ENCODE measurements at places on chromosomes 12 and 14. TPM values are rescaled to one million over a fixed set of nuclear protein-coding genes. Genes with fewer than 3 reads are reported as not detected.

Gene HSPB8
- total RNA-seq, result not detected

GRCh38 chr12:71556875-71557274, 106.8 kb downstream of the ZFC3H1 start:
- H3K4me1 ChIP-seq, result no peaks in the 10 kb centered on the region
- no peak overlapping the region for H3K4me3 ChIP-seq
- no peak for DNase-seq
- H3K36me3 ChIP-seq, result no peaks in the 10 kb centered on the region
- H3K27me3 ChIP-seq, result no peaks in the 10 kb centered on the region

Gene MMP17
- not detected for total RNA-seq

Gene GPR84
- total RNA-seq, result 1.2 TPM

DNA sequence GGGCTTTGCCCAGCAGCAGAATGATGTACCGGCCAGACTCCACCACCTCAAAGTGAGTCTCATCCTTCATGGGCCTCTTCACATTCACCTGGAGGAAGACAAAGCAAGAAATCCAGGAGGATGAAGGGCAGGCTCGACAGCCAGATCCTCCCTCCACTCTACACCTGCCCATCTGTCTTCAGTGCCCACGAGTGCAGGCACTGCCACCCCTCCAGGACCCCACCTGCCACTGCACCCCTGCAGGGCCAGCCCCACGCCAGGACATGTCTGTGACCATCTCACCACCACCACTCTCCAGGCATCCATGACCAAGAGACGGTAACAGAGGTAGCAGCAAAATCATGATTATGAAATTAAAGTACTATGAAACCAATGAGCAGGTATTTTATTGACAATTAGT, 84.3 kb upstream of the ANO2 start:
- H3K4me1 ChIP-seq, result no peaks in the 10 kb centered on the region
- H3K36me3 ChIP-seq, result no peaks in the 10 kb centered on the region
- peaks cover 2% of the 10 kb centered on the region for H3K27me3 ChIP-seq
- no peak overlapping the region for H3K27ac ChIP-seq

DNA sequence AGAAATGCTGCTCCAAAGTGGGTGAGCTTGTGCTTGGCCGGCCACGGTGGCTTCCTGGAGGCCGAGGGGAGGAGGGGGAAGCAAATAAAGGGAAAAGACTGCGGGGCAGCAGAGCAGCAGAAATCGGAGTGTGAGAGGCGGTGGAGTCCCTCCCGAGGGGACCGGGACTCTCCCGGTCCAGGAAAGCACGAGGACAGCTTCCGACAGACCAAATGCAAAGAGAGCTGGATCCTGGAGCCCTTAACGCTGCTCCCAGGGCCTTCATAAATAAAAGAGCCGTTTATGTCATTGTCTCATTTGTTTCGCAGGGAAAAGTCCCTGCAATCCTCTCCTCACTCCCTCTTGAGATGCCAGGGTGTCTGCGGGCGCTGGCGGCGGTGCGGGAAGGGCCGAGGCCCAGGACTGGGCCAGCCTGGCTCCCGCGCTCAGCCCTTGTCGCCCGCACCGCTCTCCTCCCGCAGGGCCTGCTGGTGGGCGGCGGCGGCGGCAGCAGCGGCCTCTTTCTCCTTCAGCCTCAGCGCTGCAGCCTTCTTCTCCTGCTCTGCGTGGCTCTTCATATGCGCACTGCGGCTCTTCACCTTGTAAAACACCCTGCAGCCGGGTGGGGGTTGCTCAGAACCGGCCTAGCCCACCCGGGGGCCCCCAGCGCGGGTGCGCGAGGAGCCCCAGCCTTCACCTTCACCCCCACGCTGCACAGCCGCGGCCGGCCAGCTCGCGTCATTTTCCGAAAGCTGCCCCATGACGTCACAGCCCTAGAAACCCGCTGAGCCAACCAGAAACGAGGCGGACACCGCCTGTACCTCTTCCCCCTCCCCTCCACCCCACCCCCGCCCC, 4.5 kb upstream of the PNMA1 start:
- no peak for DNase-seq
- no peak overlapping the region for H3K4me3 ChIP-seq
- H3K27me3 ChIP-seq, result no peaks in the 10 kb centered on the region
- peaks cover 11% of the 10 kb centered on the region for H3K4me1 ChIP-seq
- H3K36me3 ChIP-seq, result peaks cover 23% of the 10 kb centered on the region

- peaks cover 42% of the 10 kb centered on the region for H3K4me1 ChIP-seq
- peak overlapping the region; percentile 2 for H3K27ac ChIP-seq
- H3K27me3 ChIP-seq, result no peaks in the 10 kb centered on the region
- H3K36me3 ChIP-seq, result peaks cover 9% of the 10 kb centered on the region
Observed at GRCh38 chr12:89469361-89469760, 55.2 kb downstream of the GALNT4 start.

Gene LYSET
- total RNA-seq, result 11.6 TPM

- H3K27me3 ChIP-seq, result no peaks in the 10 kb centered on the region
Observed at GRCh38 chr14:93090826-93091555, 24.7 kb downstream of the ITPK1 start.

Gene AICDA
- total RNA-seq, result not detected

Gene RAPGEF3
- total RNA-seq, result 1.5 TPM

DNA sequence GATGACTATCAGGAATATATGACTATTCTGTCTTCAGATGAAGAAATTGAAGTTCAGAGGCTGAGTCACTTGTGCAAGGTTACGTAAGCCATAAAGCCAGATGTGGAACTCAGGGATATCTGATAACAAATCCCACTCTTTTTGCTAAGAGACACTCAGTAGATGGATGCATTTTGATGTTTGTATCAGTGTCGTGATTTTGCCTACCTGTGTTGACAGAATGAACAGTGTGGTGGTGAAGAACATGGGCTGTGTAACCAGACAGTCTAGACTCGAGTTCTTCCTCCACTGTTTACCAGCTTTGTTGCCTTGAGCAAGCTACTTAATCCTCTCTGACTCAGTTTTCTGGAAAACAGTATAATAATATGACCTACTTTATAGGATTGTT, 93.9 kb downstream of the DAAM1 start:
- H3K4me1 ChIP-seq, result no peaks in the 10 kb centered on the region
- no peaks in the 10 kb centered on the region for H3K27me3 ChIP-seq
- H3K4me3 ChIP-seq, result no peak overlapping the region
- DNase-seq, result no peak

- no peak for DNase-seq
- H3K36me3 ChIP-seq, result no peaks in the 10 kb centered on the region
- H3K4me1 ChIP-seq, result peaks cover 65% of the 10 kb centered on the region
- H3K27ac ChIP-seq, result peak overlapping the region; percentile 95
Observed at GRCh38 chr14:89719366-89720075, 235.0 kb downstream of the EFCAB11 start.

DNA sequence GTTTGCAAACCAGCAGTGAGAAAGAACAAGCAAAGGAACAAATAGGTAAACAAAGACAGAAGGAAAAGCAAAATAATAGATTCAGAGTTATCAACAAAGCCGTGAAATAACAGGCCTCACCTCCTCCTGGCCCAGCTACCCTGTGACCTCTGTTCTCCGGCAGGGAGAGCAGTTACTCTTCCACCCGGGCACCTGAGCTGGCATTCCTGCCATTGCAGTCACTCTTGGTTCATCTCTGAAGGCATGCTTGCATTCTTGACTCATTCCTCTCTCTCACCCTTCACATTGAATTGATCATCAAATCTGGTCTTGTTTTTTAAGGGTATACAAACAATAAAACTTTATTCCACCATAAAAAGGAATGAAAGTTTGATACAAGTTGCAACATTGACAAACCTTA, 95.1 kb downstream of the TTC8 start:
- H3K4me3 ChIP-seq, result no peak overlapping the region
- H3K27me3 ChIP-seq, result peaks cover 14% of the 10 kb centered on the region
- H3K27ac ChIP-seq, result no peak overlapping the region
- H3K36me3 ChIP-seq, result no peaks in the 10 kb centered on the region
- no peak for DNase-seq

Gene PPP1R36
- not detected for total RNA-seq

DNA sequence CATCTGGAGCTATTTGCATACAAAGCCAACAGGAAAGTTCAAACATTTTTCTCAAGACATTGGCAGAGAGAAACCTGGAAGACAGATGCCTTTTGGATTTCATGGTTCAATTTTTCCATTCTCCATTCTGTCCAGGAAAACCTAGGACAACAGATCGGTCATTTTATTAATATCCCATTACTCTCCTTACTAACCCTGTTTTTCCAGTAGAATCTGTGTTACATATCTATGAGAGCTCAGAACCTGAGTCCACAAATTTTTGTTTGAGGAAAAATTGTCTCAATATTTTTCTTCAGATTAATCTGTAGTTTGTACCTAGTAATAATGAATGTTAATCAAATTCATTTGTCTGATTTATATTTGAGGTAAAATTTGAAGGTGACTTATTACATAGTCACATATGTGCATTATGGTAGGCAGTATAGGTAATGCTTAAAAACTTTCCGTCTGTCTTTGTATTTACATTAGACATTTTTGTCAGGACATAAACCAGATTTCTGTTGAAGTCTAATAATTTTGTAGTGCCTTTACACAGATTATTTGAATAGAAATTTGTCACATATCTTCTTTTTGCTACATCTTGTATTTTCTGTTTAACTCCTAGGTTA, 75.3 kb downstream of the CCDC91 start:
- H3K4me3 ChIP-seq, result no peak overlapping the region
- no peaks in the 10 kb centered on the region for H3K27me3 ChIP-seq
- H3K36me3 ChIP-seq, result peaks cover 25% of the 10 kb centered on the region

Gene SLC39A5
- total RNA-seq, result 1.8 TPM

GRCh38 chr12:82817368-82817767, 130.7 kb downstream of the TMTC2 start:
- no peaks in the 10 kb centered on the region for H3K27me3 ChIP-seq
- H3K4me1 ChIP-seq, result no peaks in the 10 kb centered on the region
- no peaks in the 10 kb centered on the region for H3K36me3 ChIP-seq
- DNase-seq, result no peak
- no peak overlapping the region for H3K4me3 ChIP-seq
- H3K27ac ChIP-seq, result no peak overlapping the region

- peaks cover 2% of the 10 kb centered on the region for H3K36me3 ChIP-seq
- H3K27ac ChIP-seq, result no peak overlapping the region
- no peak for DNase-seq
- H3K4me3 ChIP-seq, result no peak overlapping the region
Observed at GRCh38 chr12:9163392-9163791, 44.8 kb downstream of the PZP start.

Gene P2RX2
- total RNA-seq, result not detected

DNA sequence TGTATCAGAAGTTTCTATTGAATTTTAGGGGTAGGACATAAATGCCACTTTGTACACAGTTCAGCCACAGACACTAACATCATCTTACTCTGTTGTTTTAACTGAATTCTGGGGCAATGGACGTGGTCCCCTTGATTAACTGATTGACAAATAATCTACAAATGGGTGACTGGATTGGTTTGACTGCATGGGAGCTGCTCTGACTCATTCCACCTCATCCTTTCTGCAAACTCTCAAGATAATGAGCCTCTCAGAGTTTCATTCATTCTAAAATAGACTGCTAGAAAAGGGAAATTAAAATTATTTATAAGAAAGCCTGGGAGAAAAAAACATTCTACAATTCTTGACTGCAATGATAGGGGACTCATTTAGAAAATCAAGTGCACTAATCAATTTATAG, 570.4 kb upstream of the SEL1L start:
- no peak for DNase-seq
- H3K36me3 ChIP-seq, result no peaks in the 10 kb centered on the region
- no peaks in the 10 kb centered on the region for H3K4me1 ChIP-seq
- no peak overlapping the region for H3K4me3 ChIP-seq
- H3K27ac ChIP-seq, result no peak overlapping the region

- no peak overlapping the region for H3K27ac ChIP-seq
- H3K4me1 ChIP-seq, result no peaks in the 10 kb centered on the region
- H3K27me3 ChIP-seq, result no peaks in the 10 kb centered on the region
- H3K4me3 ChIP-seq, result no peak overlapping the region
- no peaks in the 10 kb centered on the region for H3K36me3 ChIP-seq
- DNase-seq, result no peak
Observed at GRCh38 chr14:20546877-20547276, 14.0 kb downstream of the RNASE9 start.

Gene C12orf60
- total RNA-seq, result 2.0 TPM

Gene MCRS1
- total RNA-seq, result 49.8 TPM

DNA sequence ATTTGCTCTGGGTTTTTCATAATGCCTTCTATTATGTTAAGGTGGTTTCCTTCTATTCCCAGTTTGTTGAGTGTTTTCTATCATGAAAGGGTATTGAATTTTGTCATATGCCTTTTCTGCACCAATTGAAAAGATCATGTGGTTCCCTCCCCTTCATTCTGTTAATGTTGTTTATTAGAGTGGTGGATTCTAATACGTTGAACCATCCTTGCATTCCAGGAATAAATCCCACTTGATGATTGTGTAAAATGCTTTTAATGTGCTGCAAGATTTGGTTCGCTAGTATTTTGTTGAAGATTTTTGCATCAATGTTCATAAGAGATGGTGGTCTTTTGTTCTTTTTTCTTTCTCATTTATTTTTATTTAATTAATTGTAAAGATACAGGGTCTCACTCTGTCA, 55.2 kb downstream of the ATP23 start:
- no peaks in the 10 kb centered on the region for H3K4me1 ChIP-seq
- no peak for DNase-seq
- H3K27ac ChIP-seq, result no peak overlapping the region
- H3K27me3 ChIP-seq, result peaks cover 2% of the 10 kb centered on the region
- no peak overlapping the region for H3K4me3 ChIP-seq

Measured in activated naive CD4-positive, alpha-beta T cell treated with anti-CD3 and anti-CD28 coated beads for 36 hours (primary cell).